ENCODE measurements at places on chromosomes 1 and 21.
A peak's percentile ranks its signal among the peaks of the same experiment; 100 is the strongest.

DNA sequence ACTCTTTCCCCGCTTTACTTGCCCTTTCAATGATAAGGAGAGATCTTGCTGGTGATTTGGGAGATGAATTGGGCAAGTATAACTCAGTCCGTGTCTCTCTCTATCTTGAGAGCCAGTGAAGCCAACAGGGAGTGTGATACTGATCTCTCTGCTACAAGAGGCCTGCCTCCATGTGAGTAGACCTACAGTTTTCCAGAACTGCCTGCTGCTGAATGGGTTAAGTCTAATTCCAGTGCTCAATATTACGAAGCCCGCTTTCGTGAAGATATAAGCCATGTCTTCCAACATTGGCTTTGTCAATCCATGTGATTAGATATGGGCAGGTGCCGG is 92.6 kb downstream of the ADCY10 start:
- DNase-seq, result no peak

DNA sequence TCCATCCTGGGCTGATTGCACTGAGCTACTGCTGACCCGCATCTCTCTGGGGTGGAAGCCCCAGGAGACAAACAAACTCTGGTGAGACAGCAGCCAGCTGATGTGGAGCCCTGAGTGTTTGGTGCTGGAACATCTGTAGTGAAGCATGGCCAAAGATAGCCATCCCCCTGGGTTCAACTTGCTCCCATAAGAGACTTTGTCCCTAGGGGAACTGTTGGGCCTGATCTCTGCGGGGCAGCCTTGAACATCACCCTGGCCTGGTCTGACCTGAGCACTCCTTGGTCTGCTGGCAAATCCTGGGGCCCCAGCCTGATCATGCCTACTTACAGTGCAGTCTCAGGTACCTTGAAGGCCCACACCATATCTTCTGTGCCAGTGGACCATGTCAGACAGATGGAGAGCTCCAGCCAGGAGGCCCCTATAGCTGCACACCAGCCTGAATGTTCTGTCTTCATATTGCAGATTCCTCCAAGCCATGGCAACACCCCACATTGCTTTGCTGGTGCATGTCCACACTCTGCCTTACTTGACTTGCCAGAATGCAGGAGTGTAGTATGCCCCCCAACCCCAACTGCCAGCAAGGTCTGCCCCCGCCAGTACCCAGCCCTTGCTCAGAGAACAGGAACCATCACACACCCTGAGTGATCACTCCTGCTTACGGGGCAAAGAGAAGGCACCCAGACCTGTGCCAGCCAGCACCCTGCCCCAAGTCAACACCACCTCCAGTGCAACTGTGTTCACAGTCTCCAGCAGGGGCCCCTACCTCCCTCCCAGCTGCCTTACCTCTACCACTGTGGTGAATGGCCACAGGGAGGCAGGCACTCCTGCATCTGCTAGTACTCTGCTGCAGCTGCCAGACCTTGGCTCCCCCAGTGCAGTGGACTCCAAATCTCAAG is 690.5 kb upstream of the NR5A2 start:
- DNase-seq, result no peak

DNA sequence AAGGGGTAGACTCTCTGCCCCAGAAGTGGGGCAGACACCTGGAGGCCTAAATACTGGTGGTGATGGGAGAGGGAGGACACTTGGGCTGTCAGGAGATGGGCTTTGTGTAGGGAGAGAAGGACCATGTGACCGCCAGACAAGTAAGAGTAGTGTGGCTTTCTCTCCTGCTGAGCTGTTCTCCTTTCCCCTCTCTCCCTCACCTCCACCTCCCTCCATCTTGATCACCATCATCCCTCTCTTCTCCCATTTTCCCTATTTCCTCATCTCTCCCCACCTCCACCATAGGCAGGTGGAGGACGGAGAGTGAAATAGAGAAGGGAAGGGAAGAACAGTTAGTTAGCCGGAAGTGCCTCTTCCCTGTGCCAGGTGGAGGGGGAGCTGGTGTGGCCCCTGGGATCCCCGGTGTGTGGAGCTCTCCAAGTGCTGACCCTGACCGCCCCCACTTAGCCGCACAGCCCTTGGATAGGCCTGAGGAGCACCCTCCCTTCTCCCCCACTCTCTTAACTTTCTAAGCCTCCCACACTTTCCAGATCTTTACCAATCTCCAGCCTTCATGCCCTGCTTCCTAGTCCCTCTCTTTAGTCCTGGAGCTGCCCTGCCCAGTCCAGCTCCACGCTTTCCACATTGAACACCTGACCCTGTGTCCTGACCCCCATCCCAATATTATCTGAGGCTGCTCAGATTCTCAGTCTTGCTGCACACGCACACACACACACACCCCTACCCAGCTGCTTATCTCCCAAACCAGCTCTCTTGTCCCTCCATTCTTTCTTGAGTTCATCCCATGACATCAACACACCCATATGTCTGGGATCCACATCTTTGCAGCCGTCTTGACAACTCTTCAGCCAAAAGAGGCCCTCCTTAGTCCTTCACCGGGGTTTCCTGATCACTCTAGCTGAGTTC is 1.5 kb downstream of the CELF3 start:
- DNase-seq, result no peak

- DNase-seq, result peak; percentile 75
Observed at GRCh38 chr1:100430325-100430756, 78.0 kb downstream of the CDC14A start.

GRCh38 chr1:247357781-247358211 is 26.1 kb upstream of the ZNF496 start:
- DNase-seq, result no peak

- no peak for DNase-seq
Observed at GRCh38 chr1:201724039-201724765, 104.8 kb upstream of the IPO9 start.

DNA sequence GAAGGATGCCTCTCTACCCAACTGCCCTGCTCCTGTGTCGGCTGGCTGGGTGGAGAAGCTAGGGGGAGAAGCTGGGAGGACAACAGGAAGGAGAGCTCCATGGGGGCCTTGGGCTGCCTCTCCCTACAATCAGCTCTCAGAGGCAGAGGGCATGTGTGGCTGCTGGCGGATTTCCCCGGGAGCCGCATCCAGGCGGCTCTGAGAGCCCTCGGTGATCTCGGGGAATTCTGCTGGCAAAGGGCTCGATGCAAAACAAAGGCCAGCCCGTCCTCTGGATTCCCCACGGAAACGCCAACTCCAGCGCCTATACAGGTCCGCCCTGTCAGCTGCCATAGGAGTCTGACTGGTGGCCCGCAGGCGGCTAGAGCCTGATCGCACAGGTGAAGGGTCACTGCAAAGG is 26.4 kb upstream of the EVA1B start:
- DNase-seq, result no peak

- DNase-seq, result no peak
Observed at GRCh38 chr1:230215031-230215430, 148.0 kb downstream of the GALNT2 start.

- no peak for DNase-seq
Observed at GRCh38 chr1:66981679-66982078, 56.9 kb downstream of the MIER1 start.

GRCh38 chr1:9308236-9308785 is 15.6 kb downstream of the SPSB1 start:
- no peak for DNase-seq

GRCh38 chr1:153882296-153882912 is 40.4 kb downstream of the GATAD2B start:
- DNase-seq, result no peak

GRCh38 chr21:41358193-41359166 is 3.3 kb upstream of the MX2 start:
- DNase-seq, result no peak

DNA sequence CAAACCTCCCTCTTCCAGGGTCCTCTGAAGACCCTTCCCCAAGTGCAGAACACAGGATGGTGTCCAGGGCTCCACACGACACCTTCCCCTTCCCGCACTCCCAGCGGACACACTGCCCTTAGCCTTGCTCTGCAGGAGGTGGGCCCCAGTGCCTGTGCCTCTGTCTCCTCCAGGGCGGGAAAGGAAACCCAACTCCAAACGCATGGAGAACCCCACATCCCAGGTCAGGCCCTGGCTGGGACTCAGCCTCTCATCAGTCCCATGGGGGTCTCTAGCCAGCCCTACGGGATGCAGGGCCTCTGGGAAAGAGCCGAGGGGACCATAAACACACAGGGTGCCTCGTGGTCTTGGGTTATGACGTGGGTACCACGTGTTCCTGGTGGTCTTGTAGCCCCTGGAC is 5.6 kb upstream of the SMYD3 start:
- DNase-seq, result no peak

DNA sequence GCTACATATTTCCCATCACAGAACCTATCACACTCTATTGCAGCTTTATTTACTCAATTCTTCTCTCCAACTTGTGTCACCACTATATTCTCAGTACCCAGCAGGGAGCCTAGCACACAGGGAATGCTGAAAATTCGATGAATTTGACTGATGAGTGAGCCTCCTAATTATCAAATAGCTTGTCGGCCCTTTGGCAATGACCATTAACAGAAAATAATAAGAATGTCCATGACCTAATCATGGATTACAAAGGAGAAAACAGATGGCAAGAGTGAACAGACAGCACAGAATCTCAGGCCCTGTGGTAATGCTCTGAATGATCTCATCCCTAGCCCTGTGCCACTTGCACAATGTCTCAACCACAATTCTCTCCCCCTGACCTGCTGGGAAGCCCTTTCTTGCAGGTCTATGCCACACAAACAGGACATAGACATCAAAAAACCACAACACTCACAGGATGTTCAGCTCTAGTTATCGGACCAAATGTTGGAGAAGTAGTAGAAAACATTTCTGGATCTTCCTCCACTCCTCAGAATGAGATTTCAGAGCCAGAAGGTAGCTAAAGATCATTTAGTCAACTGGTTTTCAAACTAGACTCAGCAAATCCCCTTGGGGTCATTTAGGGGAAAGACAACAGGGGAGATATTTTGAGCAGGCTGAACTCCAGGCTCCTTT is 68.4 kb downstream of the LUZP1 start:
- no peak for DNase-seq

- no peak for DNase-seq
Observed at GRCh38 chr1:234372011-234372757, 1.1 kb upstream of the COA6 start.

GRCh38 chr1:241821363-241821762 is 26.6 kb upstream of the EXO1 start:
- no peak for DNase-seq

- no peak for DNase-seq
Observed at GRCh38 chr1:90821152-90821787, 104.2 kb upstream of the BARHL2 start.

- peak; percentile 86 for DNase-seq
Observed at GRCh38 chr1:53014791-53015507, 47.1 kb upstream of the PODN start.

- no peak for DNase-seq
Observed at GRCh38 chr1:54959241-54959640, 21.2 kb upstream of the TMEM61 start.

- DNase-seq, result no peak
Observed at GRCh38 chr1:99677416-99677815, 31.5 kb downstream of the PALMD start.

DNA sequence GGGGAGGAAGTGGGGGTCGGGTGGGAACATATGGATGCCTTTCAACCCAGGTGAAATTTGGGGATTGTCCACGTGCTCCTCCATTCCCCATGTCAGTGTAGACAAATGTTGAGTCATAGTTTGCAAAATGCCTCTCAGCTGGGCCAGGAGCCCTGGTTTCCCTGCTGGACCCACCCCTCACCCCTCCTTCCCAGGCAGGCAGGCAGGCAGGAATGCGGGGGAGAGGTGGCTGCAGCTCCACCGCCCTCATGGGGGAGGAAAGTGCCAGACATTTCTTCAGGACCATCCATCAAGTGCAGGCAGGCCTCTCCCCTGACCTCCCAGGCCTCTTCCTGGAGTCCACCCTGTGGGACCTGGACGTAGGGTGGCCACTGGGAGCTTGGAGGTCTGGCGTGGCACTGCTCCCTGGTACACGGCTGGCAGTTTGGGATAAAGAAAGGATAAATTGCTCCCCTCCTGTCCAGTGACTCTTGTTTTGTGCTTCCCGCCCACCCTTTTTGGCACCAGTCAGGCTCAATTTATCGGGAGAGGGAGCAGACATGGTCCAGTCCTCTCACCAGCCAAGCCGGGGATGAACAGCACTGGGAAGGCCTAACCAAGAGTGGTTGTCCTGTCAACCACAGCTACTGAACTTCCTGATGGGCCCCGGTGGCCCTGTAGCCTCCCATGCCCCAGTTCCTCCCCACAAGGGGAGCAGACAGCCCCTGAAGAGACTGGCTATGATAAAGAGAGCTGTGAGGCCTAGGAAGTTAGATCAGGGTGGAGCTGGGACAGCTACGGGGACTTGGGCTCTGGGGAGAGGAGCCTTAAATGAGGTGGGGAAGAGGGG is 18.9 kb downstream of the NPR1 start:
- DNase-seq, result no peak

DNA sequence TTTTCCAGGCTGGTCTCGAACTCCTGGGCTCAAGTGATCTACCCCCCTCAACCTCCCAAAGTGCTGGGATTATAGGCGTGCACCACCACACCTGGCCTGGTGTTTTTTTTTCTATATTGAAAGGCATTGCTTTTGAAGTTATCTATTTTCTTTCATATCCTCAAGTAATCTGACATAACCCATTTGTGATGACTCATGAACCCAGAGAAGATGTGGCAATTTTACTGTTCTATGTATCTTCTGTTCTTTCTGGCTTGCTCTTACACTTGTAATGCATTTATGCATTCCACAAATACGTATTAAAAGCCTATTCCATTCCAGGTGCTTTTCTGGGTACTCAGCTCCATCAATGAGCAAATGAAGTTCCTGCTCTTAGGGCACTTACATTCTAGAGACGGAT is 29.9 kb upstream of the ERRFI1 start:
- DNase-seq, result no peak

DNA sequence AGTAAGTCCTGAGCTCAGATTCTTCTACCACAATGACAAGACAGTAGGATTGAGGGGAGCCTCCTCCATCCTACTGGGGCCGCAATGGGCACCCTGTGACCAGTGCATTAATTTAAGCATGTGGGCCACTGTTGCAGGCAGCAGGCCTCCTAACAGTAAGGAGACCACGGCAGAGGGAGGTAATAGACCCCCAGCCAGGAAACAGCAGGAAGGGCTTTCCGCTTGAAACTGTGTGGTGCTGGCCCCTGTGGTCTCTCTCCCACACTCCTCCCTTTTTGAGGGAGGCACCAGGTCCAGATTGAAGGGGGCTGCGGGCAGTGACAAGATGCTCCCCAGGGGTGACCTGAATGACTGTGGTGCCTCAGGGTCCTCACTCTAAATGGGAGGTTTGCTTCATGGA is 1.7 kb upstream of the CLDN19 start:
- DNase-seq, result no peak
